ENCODE measurements at places on chromosomes 16 and 17.

GRCh38 chr17:15271741-15272140 lies 6.6 kb upstream of the PMP22 start:
- no peak for DNase-seq

DNA sequence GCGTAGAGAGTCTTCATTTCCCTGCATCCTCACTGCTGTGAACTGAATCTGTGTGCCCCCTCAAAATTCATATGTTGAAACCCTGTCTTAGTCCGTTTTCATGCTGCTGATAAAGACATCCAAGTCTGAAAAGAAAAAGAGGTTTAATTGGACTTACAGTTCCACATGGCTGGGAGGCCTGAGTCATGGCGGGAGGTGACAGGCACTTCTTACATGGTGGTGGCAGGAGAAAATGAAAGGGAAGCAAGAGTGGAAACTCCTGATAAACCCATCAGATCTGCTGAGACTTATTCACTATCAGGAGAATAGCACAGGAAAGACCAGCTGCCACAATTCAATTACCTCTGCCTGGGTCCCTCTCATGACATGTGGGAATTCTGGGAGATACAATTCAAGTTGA lies 3.1 kb upstream of the CCDC42 start:
- no peak for DNase-seq

DNA sequence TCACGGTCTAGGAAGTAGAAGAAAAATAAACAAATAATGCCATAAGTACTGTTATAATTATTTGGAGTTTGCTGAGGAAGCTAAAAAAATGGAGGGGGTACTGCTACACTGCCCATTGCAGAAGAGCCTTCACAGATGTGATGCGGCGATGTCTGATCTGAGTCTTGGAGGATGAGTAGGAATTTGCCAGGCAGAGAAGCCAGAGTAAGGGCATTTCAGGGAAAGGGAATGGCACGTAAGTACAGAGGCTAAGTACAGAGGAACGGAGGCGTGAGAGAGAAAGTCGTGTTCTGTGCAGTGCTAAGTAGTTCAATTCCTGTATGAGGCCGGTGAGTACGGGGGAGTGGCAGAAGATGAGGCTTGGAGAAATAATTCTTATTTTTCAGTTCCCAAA lies 741 bp upstream of the GRB2 start:
- no peak for DNase-seq

GRCh38 chr16:84481051-84481735 lies 23.3 kb downstream of the MEAK7 start:
- DNase-seq, result no peak

- DNase-seq, result no peak
Measured at GRCh38 chr16:53545433-53545832, 42.4 kb upstream of the AKTIP start.

- no peak for DNase-seq
Measured at GRCh38 chr17:39408360-39408759, 6.9 kb upstream of the FBXL20 start.

- no peak for DNase-seq
Measured at GRCh38 chr17:80720610-80721577, 176.3 kb downstream of the RPTOR start.

DNA sequence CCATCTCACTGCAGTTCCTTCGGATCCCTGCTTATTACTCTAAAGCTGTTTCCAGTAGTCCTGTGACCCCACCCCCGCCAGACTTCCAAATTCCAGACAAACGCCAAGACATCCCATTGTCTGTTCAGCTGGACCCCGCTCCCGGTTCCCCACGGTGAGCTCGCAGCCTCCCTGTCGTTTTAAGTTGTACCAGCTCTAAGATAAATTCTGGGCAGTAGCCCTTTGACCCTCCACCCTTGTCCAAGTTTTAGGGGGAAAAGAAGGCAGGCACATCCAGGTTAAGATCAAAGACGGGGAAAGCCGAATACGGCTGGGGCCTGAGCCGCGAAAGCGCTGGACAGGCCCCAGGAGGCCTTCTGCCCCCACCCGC lies 589 bp downstream of the ARL6IP1 start:
- DNase-seq, result no peak

- DNase-seq, result no peak
Measured at GRCh38 chr17:76266244-76266938, 1.2 kb downstream of the UBALD2 start.

GRCh38 chr17:19706791-19707727 lies 9.3 kb downstream of the SLC47A2 start:
- no peak for DNase-seq

DNA sequence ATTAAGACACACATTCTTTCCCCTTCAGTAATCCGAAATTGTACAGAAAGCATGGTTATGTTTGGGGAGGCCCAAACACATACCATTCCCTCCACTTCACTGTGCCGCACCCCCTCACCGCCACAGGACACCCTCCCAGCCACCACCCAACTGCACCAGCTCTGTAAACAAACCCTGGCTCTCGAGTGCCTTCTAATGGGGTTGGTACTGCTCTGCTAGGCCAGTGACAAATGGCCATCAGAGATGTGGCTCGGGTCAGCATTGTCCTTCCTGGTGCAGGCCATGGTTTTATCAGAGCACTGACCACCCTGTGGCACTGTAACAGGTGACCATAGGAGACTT lies 24.0 kb upstream of the SREBF1 start:
- no peak for DNase-seq

GRCh38 chr17:57570724-57571344 lies 174.3 kb downstream of the CCDC182 start:
- DNase-seq, result no peak

DNA sequence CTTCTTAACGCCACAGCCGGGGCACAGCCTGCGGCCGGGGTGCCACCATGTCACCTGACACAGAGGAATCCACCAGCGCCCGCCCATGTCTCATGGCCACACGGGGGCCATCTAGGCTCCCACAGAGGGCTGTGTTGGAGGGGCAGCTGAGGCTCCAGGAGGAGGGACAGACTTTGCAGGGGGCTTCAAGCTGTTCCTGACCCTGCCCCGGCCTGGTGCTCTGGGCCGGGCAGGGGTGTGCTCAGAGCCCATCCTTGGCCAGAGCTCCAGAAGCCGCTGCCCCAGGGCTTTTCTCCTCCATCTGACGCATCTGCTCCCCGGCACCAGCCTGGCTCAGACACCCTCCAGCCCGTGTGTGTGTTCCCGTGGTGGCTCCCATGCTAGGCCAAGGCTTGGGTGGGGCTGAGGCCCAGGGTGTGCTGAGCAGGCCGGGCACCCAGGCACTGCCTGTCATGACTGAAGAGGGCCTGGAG lies 7.8 kb upstream of the SLC38A10 start:
- no peak for DNase-seq

- no peak for DNase-seq
Measured at GRCh38 chr17:70119545-70119944, 44.5 kb downstream of the KCNJ16 start.

- DNase-seq, result peak; percentile 67
Measured at GRCh38 chr17:64992325-64992802, 64.2 kb downstream of the GNA13 start.

GRCh38 chr16:76771216-76771615 lies 419.8 kb upstream of the MON1B start:
- DNase-seq, result no peak

DNA sequence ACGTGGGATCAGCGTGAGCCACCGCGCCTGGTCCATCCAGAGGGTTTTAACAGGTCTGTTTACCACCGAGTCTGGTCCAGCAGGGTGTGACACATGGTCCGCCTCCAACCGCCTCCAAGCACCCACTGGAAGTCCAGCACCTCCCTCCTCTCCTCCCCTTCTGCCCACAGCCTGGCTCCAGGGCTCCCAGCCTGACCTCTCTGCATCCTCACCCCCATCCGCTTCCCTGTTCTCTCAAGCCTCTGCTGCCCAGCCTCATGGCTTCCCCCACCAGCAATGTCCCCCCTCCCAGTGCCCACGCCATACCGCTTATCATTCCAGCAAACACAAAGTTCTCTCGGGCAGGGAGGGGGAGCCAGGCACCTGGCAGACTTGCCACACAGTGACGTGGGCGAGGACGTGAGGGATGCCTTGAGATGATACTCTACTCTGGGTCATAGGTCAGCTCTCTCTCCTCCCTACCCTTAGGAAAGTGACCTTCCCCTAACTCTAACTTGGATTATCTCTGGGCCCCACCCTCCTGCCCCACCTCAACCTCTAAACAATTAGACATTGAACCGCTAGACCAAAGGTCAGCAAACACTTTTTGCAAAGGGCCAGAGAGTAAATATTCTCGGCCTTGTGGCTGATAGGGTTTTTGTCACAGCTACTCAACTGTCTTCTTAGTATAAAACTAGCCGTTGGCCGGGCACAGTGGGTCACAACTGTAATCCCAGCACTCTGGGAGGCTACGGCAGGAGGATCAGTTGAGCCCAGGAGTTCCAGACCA lies 23.1 kb downstream of the CDC42EP4 start:
- no peak for DNase-seq

DNA sequence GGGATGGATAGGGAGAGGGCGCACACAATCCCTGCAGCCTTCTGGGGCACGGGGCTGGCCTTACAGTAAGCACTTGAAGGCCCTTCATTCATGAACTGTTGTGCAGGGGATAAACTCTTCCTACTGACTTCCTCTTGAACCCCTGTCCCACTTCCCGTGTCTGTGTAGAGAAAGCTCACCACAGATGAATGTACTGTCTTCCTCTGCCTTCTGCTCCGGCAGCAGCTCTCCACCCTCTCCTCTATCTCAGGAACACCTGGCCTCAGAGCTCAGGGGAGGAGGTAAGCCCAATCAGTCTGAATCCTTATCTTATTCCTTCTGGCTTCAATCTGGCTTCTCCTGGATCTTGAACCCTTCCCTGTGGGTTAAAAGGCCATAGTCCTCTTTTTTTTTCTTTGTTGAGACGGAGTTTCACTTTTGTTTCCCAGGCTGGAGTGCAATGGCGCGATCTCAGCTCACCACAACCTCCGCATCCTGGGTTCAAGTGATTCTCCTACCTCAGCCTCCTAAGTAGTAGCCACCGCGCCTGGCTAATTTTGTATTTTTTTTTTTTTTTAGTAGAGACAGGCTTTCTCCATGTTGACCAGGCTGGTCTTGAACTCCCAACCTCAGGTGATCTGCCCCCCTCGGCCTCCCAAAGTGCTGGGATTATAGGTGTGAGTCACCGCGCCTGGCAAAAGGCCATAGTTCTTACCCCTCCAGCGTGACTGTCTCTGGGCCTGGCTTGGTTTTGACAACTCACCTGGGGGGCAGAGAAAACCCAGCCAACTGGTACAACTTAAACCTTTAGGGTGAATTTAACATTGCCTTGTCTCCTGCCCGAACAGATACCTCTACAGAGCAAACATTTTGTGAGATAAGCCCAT lies 7.2 kb upstream of the SLC52A1 start:
- DNase-seq, result no peak

- peak; percentile 74 for DNase-seq
Measured at GRCh38 chr17:81309140-81309858, 14.2 kb upstream of the SLC38A10 start.

- no peak for DNase-seq
Measured at GRCh38 chr17:65473985-65474384, 87.5 kb downstream of the AXIN2 start.

DNA sequence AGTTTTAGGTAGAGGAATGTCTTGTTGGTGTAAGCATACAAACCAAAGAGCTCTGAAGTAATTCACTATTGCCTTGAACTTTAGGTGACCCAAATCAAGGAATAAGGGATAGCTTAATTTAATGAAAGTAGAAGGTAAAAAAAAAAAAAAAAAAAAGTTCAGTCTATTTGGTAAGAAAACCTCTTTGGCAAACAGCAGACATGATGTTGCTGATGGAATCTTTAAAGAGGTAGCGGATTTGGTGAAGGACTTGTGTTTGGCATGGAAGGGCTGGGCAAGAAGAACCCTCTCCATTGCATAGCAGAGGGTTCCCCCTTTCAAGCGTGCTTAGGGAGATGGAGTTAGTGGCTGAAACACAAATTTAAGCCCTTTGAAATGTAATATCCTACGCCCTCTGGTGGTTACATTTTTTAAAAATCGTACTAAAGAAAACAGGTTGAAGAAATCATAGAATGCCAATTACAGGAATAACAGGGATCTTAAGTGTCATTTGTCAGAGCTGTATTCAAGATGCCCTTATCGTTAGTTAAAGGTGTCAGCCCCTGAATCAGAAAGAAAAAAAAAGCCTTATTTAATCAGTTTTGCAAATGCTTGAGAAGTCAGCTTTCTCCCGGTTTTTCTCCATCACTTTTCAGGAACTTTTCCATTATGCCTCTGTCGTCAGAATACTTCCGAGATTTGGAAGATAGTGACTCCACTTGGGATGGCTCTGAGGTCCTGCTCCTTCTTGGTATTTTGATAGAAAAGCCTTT lies 383.1 kb downstream of the KCNJ2 start:
- DNase-seq, result peak; percentile 36

GRCh38 chr17:80191865-80192661 lies 22.2 kb downstream of the CARD14 start:
- DNase-seq, result no peak

DNA sequence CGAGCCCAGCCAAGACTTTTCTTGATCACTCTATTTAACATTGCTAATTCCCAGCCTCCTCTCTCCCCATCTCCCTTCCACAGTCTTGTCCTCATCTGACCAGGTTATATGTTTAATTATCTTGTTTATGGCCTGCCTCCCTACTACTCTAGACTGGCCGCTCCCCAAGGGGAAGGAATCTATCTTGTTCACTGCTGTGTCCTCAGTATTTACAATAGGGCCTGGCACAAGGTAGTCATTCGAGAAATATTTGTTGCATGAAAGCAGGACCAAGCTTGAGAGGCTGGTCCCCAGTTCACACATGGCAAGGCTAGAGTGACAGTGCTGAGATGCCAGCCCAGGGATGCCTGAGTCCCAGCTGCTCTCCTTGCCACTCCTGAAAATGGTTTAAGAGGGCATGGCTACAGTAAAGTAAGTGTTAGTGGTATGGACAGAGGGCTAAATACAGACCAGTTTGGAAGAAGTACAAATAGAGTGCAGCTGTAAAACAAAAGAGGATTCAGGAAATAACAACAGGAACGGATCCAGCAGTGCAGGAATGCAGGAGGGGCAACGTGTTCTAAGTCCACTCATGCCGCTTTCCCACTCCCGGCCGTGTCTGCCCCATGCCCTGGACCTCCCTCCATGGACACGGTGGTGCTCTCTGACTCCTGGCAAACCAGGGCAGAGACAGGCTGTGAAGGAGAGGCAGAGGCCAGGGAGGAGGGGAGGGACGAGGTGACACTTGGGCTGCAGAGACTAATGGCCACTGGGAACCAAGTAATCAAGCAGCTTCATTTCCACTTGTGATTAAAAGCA lies 65.6 kb downstream of the TOM1L2 start:
- no peak for DNase-seq

DNA sequence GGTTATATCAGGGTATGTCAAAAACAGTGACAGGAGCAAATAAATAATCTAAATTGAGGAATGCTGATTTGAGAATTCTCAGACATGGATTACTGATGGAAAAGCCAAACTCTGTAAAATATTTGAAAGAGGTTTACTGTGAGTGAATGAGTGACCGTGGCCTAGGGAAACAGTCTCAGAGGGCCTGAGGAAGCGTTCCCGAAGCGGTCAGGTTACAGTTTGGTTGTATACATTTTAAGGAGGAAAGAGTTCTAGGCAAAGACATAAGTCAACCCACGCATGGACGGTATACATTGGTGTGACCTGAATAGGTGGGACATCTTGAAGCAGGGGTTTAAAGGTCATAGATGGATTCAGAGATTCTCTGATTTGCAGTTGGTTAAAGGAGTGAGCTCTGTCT lies 771.7 kb downstream of the KCNJ18 start:
- no peak for DNase-seq

- no peak for DNase-seq
Measured at GRCh38 chr17:80862978-80863377, 128.7 kb upstream of the CHMP6 start.

- peak; percentile 53 for DNase-seq
Measured at GRCh38 chr17:63358111-63358839, 87.8 kb downstream of the CYB561 start.

- DNase-seq, result no peak
Measured at GRCh38 chr17:18040261-18040858, 1.2 kb downstream of the GID4 start.

- peak; percentile 67 for DNase-seq
Measured at GRCh38 chr17:4304417-4305027, 40.7 kb upstream of the ANKFY1 start.

Measured in HTR-8/SVneo (cell line).